ENCODE measurements at places on chromosomes 12 and 14.
A peak's percentile ranks its signal among the peaks of the same experiment; 100 is the strongest.

DNA sequence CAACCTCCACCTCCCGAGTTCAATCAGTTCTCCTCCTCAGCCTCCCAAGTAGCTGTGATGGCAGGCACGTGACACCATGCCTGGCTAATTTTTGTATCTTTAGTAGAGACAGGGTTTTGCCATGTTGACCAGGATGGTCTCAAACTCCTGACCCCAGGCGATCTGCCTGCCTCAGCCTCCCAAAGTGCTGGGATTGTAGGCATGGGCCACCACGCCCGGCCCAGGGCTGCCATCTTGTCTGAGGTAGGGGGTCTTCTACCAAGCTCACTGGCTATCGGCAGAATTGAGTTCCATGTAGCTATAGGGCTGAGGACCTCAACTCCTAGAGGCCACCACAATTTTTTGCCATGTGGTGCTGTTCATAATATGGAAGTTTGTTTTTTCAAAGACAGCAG is 115.6 kb downstream of the EGLN3 start:
- no peak for DNase-seq

GRCh38 chr12:30830751-30831150 is 76.0 kb upstream of the CAPRIN2 start:
- no peak for DNase-seq

DNA sequence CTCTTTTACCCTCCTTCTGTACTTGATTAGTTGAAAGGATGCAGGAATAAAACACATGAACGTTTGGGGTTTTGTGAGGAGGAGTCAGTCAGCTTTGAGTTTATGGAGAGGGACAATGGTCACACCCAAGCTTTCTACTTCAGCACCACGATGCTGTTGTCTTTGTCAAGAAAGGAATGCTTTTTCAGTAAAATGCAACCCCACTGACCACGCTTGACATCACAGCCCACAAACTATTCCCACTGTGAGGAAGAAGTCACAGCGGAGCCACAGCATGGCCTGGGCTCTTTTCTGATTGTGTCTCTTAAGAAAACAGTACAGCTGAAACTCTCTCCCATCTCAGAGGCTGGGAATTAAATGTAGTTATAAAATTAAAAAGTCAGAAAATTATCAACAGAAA is 135.2 kb downstream of the APAF1 start:
- DNase-seq = no peak

DNA sequence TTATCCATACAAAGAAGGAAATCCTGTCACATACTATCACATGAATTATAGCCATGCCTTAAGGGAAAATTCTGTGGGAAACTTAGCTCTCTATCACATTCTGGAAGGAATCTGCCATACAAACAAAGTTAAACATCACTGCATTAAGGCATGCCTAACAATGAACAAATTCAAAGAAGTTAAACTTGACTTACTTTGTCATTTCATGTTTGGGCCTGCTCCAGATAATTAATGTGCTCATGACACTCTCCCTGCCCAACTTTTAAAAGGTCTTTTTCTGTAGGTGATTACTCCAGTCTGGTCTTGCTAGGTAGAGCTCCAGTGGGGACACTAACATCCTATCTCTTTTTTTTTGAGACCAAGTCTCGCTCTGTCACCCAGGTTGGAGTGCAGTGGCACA is 230.5 kb downstream of the AEBP2 start:
- DNase-seq = no peak

GRCh38 chr14:102394717-102395375 is 32.1 kb downstream of the TECPR2 start:
- no peak for DNase-seq

- DNase-seq = no peak
These were observed 27.9 kb upstream of the DEGS2 start for GRCh38 chr14:100187247-100187833.

- DNase-seq = no peak
These were observed 187.4 kb downstream of the TTC7B start for GRCh38 chr14:90628825-90629224.

DNA sequence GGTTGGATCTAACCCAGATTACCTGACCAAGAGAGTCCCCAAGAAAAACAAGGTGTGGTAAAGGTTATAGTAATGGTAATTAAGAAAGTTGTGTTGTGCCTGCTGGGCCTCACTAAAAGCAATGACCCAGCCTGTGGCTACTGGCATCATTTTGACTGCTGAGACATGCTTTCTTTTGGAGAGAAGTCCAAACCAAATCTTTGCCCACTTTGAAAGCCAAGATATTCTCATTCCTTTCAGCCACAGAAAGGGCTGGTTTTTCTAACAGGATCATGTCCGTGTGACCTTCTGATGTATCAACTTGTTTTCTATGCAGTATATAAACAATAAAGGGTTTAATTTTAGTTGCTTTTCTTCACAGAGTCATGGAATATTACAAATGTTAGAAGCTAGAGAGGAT is 388.6 kb downstream of the RAD51B start:
- DNase-seq = no peak

DNA sequence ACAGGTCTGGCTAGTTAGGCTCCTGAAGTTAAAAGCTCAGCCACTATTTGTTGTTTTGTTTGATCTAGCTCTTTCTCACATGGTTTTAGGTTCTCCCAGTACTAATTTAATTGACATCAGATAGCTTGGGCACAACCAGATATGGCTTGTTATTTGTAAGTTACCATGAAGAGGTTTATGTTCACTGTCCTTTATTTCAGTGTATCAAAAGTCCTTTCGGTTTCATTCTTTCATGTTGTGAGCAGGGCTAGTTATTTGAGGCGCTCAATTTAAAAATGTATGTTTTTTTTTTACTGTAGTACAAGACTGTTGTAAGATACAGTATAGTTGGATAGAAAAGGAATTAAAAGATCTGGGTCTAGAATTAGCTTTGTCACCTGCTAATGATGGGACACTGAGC is 7.0 kb downstream of the GPX2 start:
- no peak for DNase-seq

GRCh38 chr14:32224737-32225377 is 21.8 kb upstream of the RNU6-8 start:
- no peak for DNase-seq

DNA sequence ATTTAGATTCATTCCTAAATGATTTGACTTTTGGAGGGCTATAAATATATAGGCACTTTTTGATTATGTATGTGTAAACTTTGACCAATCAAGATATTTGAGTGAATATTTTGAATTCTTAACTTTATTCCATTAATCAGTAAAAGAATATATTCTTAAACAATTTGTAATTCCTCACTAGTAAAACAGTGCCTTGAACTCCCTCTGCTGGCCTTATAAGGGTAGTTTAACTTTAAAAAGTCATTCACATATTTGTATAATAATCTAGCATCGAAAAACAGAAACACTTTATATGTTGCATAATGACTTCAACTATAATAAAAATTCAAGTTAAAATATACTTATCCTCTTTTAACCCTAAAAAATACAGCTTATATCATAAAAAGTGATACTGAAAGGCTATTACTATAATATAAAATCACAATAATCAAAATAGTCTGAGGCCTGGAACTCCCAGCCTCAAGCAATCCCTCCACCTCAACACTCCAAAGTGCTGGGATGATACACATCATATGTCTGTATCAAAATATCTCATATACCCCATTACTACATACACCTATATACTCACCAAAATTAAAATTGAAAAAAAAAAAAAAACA is 31.2 kb downstream of the CCDC59 start:
- DNase-seq = no peak

DNA sequence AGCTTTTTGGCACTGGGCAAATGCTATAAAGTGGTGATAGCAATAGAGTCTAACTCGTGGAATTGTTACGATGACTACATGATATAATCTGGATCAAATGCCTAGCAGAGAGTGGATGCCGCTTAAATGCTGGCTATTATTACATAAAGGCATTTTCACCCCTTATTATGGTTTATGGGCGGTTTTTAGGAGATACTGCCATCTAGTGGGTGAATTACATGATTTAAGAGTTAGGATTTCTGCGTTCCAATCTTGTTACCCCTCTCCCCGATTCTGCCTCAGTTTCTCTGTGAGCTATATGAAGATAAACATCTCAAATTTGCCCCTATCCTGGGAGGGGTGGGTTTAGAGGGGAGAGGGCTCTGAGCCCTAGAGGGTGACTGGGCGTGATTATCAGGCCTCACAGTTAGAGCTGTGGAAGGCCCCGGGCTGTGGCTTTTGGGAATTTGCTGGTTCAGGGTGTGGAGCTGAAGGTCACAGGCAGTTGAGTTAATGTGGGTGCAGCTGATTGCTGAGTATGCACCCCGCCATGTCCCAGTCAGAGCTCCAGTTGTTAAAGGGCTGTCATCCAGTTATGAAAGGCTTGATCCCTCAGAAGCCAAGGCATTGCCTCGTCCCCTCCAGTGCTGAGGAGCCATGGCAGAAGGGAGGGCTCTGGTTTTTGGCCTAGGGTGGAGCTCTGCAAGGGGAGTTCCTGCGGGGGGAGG is 14.4 kb downstream of the CLSTN3 start:
- peak; percentile 12 for DNase-seq

- no peak for DNase-seq
These were observed 33.3 kb downstream of the ACTN1 start for GRCh38 chr14:68945585-68946488.

DNA sequence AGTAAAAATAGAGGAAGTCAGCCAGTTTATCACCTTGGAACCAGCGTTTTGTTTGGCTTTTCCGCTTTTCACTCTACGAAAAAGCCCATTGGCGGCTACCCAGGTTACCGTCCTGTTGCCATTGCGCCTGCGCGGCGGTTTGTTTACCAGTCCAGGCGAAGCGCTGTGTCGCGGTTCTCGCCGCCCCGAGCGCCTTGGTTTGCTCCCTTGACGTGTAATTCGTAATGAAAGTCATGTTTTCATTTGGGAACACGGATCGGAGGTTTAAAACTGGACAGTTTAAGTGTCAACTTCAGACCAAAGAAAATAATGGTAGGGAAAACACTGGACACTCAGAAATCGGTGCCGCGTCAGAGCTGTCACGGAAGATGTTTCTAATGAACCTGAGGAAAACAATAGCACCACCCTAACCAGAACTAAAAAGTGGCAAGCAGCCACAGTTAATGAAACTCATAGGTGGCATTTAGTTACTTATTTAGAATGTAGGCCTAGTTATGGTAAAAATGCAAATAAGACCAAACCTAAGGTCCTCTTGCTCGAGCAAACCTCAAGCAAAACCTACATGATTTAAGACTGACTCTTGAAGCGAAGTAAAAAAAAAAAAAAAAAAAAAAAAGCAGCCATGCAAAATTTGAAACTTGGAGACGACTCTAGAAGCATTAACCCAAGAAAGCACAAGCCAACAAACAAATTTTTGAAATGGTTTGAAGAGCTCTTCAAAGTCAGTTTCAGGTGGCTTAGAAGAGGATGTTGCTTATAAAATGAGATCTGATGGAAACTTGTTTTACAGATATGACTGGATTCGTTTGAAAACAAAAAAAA is 790 bp upstream of the GPR19 start:
- DNase-seq = peak; percentile 73

DNA sequence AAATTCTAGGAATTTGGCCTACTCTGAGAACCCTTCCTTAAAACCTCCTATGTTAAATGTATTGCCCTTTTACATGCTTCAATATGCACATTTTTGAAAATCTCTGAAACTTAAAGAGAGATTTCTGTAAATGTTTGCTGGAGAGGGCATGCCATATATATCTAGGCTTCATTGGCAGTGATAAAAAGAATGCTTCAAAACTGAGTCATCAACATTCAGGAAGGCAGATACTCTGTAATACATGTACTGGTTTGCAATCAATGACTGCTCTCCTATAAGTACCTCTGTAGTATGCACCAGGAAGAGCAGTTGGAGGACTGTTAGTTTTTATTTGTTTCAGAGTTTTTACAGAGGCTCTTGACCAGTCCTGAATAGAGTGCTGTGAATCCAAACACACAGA is 739.9 kb downstream of the SLC16A7 start:
- DNase-seq = no peak

DNA sequence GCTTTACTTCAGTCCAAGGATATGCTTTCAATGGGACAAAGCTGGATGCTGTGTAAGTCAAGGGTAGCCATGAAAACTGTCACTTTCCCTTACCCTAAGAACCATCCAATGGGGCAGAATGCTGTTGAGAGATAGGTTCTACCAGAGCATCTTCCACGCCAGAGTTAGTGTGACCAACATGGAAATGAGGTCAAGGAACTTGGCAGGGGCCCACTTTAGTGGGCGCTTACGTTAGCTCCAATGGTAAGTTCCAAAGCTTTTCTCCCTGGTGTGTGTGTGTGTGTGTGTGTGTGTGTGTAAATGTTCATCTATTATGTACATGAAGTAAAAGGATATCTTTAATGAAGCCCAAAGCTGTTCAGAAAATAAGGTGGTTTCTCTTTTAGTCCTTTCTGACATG is 124.1 kb downstream of the GTF2A1 start:
- DNase-seq = no peak
